ENCODE measurements at places on chromosomes 3 and 15.

GRCh38 chr3:66066963-66067617 lies 28.4 kb upstream of the MAGI1 start:
- no peak for DNase-seq

GRCh38 chr3:132629928-132630327 lies 29.7 kb downstream of the ACAD11 start:
- DNase-seq: no peak

DNA sequence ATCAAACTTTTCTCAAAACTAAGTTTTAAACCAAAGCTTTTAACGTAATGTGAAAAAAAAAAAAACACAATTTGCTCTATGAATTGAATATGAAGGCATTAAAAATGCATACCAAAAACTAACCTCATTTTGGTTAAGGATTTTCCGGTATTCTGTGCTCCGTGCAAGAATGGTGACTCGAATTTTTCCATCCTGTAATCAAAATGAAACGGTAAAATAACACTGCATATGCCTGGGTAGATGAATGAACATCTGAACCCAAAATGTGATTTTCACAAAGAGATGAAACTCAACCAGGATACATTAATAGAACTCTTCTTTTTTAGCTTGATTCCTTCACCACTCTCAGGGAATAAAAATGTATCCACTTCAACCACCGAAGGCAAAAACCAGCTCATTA lies 26.2 kb downstream of the EOGT start:
- no peak for DNase-seq

- no peak for DNase-seq
Observed at GRCh38 chr3:188178293-188178936, 24.5 kb downstream of the LPP start.

GRCh38 chr3:13780432-13781176 lies 99.3 kb downstream of the WNT7A start:
- no peak for DNase-seq

- DNase-seq: no peak
Observed at GRCh38 chr3:14899993-14900618, 47.3 kb upstream of the NR2C2 start.

DNA sequence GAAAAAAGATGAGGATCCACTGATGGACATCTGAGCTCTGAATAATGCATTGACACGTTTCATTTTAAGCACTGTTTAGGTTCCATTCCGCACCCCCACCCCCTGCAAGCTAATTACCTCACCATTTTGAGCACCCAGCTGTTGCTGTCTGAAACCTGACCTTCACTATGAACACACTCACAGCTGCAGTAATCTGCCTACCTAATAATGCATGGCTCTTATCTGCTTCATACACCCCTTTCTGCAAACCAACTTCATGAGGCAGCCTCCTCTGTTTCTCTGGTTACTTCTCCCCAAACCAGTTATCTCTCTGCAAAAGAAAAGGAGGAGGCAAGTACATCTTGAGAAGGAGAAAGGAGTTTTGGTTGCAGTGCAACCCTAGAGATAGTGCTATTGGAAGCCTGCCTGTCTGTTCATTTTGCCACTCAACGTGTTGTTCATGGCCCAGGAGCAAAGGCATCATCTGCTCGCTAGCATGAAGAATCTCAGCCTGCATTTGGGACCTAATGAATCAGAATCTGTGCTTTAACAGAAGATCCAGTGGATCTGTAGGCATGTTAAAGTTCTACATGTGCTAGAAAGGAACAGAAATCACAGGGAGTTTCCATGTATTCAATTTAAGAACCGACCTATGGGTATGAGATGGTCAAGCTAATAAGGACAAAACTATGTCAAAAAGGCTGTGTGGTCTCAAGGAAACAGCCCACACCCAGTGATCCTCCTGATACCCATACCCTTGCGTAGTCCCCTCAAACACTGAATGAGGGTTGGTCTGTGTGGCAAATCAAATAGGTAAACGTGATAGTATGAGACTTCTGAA lies 87.2 kb downstream of the MB21D2 start:
- DNase-seq: no peak

- DNase-seq: no peak
Observed at GRCh38 chr3:100311011-100311410, 23.5 kb upstream of the NIT2 start.

DNA sequence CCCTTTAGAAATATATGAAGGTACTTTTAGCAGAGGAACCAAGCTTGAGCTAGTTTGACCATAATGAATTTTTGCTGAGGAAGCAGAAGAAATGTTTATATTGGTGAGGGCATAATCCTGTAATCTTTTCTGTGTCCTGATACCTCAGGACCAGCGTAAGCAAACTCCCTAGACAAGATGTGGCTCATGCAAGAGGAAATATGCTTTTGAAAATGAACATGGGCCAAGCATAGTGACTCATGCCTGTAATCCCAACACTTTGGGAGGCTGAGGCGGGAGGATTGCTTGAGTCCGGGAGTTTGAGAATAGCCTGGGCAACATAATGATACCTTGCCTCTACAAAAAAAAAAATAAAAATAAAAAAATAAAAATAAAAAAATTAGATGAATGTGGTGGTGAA lies 78.5 kb downstream of the PPARG start:
- DNase-seq: no peak

DNA sequence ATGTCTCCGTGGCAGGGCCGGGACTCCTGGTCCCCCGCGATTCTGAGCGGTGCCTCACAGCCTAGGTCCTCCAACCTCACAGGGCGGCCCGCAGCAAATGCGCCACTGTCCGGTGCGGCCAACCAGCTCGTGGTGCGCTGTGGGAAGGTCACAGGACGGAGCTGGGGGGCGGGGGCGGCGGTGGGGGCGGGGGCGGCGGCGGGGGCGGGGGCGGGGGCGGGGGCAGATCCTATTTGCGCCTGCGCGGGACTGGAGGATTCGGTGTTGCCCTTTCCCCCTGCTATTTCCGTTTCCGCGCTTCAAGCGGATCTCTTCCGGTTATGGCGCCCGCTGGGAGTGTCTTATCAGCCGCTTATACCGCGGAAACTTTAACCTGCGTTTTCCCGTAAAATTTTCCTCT lies 106.7 kb upstream of the SNRPN start:
- no peak for DNase-seq

GRCh38 chr15:34018021-34018645 lies 20.9 kb downstream of the AVEN start:
- DNase-seq: no peak

- no peak for DNase-seq
Observed at GRCh38 chr15:48647962-48648361, 2.5 kb upstream of the FBN1 start.

DNA sequence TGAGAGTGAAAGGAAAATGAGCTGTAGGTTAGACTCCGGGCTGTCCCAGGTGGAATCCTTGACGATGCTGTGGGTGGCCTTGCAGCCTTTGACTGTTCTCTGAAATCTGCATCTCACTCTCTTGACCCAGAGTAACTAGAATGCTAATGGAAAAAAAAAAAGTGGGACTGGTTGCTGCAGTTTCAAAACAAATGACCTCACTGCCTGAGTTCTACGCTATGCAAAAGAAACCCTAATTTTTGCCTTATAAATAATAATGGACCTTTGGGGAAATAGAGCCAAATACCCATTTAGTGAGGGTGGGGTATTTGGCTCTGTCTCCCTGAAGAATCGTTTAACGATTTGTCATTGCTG lies 309.7 kb upstream of the C2CD4B start:
- no peak for DNase-seq

DNA sequence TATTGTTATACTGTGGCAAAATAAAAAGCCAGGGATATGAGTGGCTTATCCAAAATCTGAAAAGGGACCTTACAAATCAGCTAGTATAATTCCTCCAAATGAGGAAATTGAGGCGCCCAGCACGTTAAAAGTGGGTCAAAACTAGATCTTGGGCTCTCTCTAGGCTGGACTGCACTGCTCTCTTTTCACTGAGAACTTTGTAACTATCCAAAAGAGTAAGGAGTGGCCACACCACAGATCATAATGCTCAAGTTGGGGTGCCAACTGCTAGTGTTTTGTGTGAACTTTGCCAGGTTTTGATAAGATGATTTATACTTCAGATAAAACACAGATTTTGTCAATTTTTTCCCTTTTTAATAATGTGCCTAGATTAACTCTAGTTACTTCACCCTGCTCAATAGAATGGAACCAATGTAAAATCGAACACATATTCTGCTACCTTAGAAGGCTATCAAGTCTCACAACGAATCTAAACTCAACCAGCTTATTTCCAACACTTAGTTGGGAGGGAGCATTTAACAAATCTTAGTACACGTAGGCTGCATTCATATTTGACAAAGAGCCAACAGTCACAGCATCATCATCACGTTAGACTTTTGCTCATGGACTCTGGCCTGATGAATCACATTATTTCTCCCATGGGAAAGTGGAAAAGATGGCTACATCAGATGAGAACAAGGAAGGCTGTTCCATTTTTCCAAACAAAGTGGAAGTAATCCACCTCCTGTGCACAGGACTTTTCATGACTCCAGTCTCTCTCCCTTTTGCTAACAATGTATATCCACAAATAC lies 64.4 kb downstream of the ABI3BP start:
- DNase-seq: no peak

- DNase-seq: no peak
Observed at GRCh38 chr15:101047301-101047781, 128.2 kb downstream of the LRRK1 start.

Data from activated T-helper 1 cell treated with Interleukin-2 at 50 U/mL for 16 hours (primary cell).